ENCODE measurements at places on chromosomes 16 and 17.

DNA sequence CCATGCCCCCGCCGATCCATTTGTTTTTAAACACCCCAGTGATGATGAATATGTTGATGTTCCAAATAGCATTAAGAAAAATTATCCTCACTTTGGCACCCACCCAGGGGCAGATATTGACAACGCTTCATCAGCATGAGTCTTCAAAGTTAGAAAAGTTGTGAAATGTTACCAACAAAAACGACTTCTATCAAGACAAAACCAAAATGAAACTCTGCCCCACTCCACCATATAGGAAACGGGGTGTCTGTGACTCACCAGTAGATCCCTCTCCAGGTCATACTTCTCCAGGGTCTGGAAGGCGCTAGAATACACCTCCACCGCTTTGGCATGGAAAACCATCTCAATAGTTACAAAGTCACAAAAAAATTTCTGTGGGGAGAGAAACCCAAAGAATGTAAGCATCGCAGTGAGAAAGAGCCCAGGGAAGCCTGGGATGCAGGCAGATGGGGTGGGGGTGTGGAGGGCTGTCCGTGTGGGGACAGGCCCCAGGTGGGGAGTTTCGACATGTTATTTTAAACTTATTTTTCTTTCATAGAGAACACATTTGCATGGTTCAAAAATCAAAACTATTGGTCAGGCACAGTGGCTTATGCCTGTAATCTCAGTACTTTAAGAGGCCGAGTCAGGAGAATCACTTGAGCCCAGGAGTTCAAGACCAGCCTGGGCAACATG, 10.2 kb downstream of the CIBAR2 start:
- DNase-seq, result no peak

GRCh38 chr16:28313587-28313986, 21.3 kb downstream of the SBK1 start:
- DNase-seq, result no peak

GRCh38 chr16:60166-60565, 6.5 kb downstream of the SNRNP25 start:
- no peak for DNase-seq

GRCh38 chr17:72952641-72953315, 139.7 kb downstream of the SLC39A11 start:
- no peak for DNase-seq

GRCh38 chr17:46796084-46796483, 22.4 kb downstream of the WNT3 start:
- no peak for DNase-seq

- no peak for DNase-seq
These were observed 14.6 kb upstream of the KRT17 start for GRCh38 chr17:41638941-41639340.

DNA sequence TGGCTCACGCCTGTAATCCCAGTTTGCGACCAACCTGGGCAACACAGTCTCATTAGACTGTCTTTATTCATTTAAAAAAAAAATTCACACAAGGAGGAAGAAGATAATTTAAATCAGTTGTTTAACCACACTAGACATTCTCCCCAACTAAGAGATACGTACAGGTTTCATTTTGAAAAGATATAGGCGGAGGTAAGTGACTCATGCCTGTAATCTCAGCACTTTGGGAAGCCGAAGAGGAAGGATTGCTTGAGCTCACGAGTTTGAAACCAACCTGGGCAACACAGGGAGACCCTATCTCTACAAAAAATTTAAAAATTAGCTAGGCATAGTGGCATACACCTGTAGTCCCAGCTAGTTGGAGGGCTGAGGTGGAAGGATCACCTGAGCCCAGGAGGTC, 5.3 kb downstream of the CMTM4 start:
- no peak for DNase-seq

DNA sequence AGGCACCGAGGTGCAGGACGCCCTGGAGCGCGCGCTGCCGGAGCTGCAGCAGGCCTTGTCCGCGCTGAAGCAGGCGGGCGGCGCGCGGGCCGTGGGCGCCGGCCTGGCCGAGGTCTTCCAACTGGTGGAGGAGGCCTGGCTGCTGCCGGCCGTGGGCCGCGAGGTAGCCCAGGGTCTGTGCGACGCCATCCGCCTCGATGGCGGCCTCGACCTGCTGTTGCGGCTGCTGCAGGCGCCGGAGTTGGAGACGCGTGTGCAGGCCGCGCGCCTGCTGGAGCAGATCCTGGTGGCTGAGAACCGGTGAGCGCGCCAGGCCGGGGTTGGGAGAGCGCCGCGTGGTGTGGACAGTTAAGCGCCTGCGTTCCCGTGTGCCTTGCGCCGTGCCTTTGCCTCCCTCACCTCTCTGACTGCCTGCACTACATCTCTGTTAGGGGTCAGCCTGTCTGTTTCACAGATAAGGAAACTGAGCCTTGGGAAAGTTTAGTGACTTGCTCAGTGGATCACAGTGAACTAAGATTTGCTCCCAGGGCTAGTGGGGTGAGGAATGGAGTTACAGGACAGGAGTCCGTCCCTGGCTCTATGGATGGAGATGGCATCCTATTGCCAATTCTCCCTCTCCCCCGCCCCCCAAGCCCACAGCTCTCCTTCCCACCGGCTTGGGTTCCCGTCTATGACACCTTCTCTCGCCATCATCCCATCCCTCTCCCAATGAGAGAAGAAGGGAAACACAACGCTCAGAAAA, 880 bp downstream of the SARM1 start:
- DNase-seq, result no peak

DNA sequence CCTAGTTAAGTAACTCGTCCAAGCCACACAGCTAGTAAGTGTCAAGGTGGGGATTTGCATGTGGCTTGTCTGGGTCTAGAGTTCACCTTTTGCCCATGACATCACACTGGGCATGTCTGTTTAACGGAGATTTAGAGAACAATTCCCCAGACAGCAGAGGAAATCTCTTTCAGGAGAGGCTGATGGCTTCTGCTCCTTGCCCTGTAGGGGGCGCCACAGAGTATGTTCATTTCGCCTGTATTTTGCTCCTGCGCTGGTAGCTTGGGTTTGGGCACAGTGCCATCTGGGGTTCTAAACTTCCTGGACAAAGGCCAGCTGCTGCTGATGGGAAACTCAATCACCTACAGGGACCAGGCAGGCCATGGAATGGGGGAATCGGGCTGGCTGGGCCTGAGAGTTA, 20.4 kb downstream of the OTOA start:
- peak; percentile 64 for DNase-seq

GRCh38 chr16:56111100-56111499, 80.2 kb upstream of the GNAO1 start:
- DNase-seq, result no peak

DNA sequence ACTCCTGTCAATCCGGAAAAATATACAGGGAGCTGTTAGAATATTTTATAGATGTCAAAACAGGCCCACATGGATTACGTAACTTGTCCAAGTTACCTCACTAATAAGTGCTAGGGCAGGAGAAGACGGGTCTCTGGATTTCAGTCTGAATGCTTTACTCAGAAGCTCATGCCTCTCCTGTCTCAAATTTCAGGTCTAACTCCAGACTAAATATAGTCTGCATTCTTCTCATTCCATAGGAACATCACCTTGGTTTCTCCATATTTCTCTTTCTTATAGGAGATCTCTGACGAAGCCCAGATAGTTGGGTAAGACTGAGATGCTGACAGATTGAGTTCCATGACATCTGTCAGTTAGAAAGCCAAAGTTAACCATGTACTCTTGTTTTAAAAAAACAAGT, 174.2 kb downstream of the STX8 start:
- no peak for DNase-seq

DNA sequence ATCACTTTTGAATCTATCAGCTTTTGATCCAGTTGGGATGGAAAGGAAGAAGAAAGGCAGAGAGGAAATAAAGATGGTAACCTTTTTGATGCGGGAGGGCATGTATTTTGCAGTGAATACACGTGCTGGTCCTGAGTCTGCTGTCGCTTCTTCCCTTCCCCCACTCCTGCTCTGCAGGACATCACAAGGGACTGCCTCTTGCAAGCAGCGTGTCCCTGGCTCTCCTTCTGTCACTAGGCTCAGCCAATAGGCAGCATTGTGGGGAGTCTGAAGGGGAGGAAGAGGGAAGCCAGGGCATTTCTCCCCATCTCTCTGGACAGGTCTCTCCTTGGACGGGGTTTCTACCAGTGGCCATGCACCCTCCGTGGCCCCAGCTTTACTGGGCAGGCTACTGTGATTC, 15.7 kb upstream of the WFDC1 start:
- no peak for DNase-seq

GRCh38 chr17:688100-688989, 26.3 kb downstream of the VPS53 start:
- peak; percentile 69 for DNase-seq

DNA sequence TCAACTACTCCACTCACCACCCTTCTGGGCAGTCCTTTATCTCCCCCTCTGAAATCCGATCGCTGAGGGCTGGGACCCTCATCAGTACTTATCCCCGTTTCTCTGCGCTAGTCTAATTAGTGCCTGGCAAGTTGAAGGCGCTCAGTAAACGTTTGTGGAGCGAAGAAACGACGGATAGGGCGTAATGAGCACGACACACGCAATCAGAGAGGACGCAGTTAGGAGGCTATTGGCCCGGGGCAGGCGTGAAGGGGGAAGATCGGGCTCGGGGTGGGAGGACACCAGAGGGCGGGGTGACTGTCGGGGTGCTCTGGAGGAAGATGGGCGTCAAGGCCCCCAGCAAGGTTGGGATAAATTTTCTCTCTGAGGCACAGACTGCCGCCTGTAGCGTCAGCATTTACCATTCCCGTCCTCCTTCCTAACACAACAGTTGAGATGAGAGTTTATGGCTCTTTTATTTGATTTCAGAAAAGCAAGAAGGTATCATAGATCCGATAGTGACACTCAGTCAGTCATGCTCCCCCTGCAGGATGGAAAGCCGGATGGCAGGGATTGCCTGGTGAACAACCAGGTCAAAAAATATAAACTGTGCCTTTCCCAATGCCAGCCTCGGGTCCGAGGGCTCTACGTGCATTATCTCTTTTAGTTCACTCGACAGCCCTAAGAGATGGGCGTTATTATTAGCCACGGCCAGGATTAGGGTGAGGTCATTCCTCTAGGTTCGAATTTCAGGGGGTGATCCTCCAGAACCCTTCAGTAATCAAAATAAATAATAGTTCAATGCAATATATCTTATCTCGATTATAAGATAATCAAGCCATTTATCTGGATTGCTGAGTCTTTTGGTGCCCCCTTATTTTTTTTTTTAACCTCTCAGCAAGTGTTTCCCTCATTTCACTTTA, 9.5 kb upstream of the ARL4D start:
- DNase-seq, result peak; percentile 93

DNA sequence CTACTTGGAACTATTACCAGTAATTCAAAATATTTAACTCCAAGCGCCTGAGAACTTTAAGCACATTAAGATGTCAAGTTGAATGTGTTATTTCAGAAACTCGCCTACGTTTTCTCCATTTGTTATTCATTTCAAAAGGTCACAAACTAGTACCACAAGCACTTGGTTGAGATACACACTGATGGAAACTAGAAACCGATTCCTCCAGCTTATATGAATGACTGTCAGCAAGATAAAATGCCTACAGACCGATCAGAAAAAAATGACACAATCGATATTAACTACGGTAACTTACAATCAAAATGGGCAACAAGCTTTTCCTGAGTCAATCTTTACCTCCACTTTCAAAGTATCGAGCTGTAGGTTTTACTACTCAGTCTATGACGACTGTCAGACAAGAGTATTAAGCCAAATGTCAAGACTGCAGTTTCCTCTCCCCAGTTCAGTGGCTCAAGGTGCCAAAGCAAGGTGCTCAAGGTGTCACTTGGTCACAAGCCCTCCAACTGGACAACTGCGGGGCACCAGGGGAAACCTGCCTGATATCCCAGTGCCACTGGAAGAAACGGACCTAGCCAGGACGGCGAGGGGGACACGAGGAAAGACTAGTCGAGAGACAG, 678 bp downstream of the SRP68 start:
- DNase-seq, result no peak

GRCh38 chr17:28340374-28340773, 4.8 kb downstream of the TNFAIP1 start:
- DNase-seq, result no peak

GRCh38 chr16:51151435-51151960, 428 bp upstream of the SALL1 start:
- DNase-seq, result no peak

- DNase-seq, result no peak
These were observed 457.2 kb upstream of the CDH11 start for GRCh38 chr16:65579050-65579449.

GRCh38 chr16:29312835-29313558, 93.5 kb downstream of the NPIPB11 start:
- DNase-seq, result no peak

DNA sequence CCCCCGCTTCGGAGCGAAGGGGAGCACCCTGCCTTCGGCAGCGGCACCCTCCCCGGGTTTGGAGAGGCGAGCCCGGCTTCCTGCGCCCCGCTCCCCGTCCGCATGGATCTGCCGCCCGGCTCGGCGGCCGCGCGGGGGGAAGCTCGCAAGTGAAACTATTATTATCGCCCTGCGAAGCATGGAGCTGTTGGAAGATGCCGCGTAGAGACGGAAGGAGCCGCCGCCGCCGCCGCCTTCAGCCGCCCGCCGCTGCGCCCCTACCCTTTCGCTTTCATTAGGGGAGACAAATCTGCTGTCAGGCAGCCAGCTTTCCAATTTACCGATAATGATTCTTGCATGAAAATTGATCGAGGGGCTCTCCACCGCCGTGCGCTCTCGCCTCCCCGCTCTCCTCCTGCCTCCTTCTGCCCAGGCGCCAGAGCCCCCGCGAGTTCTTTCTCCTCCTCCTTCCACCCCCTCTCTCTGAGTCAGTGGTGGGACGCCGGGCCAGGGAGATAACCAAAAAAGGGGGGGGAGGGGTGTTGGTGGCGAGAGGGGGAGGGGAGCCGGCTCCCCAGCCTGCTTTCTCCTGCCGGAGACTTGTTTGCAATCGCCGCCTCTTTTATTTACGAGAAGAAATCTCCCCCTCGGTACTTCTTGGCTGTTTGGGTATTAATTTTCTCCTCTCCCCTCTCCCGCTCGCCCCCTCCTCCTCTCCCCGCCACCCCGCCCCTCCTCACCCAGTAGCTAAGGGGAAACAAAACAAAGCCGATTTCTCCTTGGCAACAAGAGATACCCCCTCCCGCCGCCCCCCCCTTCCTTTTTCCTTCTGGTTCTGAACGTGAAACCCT, 58.0 kb upstream of the GSE1 start:
- DNase-seq, result peak; percentile 95

- DNase-seq, result no peak
These were observed 927.6 kb upstream of the CDH8 start for GRCh38 chr16:62963846-62964245.

DNA sequence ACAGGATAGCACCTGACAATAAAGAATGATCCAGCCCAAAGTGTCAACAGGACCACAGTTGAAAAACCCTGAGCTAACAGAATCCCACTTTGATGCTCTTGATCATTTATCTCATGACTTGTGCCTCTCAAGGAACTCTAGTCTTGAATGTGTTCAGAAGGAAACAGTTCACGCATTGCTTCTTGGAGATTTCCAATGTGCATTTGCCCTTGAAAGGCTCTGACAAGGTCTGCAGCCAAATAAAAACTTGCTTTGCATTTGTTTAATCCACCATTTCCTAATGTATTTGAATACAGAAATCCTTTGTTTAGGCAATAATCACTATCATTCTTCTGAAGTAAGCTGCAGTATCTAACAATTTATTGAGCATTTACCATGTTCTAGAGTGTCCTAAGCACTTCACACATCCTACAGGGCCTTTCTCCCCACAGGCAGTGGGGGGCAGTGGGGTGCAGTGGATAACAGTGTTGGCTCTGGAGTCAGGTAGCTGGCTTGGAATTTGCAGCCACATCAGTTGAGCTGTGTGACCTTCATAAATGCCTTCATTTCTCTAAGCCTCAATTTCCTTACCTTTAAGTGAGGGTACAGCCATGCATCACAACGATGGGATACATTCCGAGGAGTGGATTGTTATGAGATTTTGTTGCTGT, 239.7 kb downstream of the XYLT1 start:
- DNase-seq, result no peak
